Stimulated activated CD4-positive, alpha-beta T cell treated with anti-CD3 and anti-CD28 coated beads, Interleukin-15, amount 100 ng/mL, for 1 hour (primary cell): ENCODE measurements at places on chromosomes 12 and 14.

DNA sequence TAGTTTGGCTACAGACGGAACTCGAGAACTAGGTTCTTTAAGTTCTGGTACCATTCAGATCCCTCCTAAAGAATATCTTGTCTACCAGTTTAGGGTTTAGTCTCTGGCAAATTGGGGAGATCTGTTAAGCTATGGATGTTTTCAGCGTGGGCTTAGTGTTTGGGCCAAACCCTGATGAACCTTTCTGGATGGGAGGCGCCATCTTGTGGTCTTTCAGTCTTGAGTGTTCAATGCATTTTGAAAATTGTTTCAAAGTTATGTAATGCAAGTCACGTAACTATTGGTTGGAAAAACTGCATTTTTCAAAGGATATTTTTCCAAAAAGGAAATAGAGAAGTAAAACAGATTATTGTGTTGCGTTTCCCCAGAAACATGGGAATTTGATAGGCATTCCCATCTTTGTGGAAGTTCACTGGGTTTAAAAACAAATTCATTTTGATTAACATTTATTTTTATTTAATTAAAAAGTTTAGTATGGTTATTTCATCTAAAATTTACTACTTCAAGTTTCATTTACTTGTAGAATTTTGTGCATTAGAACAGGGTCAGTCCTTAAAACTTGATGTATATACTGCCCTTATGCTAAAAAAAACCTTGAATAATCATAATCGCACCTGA lies 169.0 kb downstream of the PRIMA1 start:
- no peak for DNase-seq

DNA sequence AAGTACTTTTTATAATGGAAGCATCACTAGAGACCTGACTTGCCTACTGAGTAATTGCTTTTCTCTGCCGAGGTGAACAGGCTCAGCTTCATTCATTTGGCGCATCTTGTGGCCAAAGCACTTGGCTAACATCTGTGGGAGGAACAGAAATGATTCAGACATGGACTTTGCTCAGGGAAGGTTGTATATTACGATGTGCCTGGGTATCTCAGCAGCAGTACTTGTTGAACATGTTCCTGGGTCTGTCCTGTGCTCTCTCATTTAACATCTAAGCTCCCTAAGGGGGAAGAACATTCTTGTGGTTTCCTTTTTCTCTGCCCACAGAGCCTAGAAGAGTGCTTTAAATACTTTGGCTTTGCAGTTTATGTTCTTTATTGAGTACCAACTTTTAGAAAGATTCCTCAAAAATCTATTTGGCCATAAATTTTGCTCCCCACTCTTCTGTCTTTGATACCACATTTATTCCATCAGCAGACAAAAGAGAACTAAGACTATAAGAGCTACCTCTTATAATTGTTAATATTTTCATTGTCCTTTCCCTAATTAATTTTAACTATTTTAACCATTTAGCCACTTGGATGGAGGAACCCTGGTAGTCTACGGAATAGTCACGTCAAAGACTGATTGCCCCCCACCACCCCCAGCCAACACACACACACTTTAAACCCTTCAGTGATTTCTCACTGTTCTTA lies 101.2 kb upstream of the EGLN3 start:
- no peak for DNase-seq

GRCh38 chr12:66467932-66468331 lies 165.6 kb downstream of the HELB start:
- DNase-seq = no peak

GRCh38 chr12:49489720-49490119 lies 49.1 kb upstream of the KCNH3 start:
- no peak for DNase-seq
